ENCODE measurements at places on chromosomes 11 and 22.

- no peak for DNase-seq
These were observed 35.2 kb upstream of the SCUBE2 start for GRCh38 chr11:9126636-9127035.

DNA sequence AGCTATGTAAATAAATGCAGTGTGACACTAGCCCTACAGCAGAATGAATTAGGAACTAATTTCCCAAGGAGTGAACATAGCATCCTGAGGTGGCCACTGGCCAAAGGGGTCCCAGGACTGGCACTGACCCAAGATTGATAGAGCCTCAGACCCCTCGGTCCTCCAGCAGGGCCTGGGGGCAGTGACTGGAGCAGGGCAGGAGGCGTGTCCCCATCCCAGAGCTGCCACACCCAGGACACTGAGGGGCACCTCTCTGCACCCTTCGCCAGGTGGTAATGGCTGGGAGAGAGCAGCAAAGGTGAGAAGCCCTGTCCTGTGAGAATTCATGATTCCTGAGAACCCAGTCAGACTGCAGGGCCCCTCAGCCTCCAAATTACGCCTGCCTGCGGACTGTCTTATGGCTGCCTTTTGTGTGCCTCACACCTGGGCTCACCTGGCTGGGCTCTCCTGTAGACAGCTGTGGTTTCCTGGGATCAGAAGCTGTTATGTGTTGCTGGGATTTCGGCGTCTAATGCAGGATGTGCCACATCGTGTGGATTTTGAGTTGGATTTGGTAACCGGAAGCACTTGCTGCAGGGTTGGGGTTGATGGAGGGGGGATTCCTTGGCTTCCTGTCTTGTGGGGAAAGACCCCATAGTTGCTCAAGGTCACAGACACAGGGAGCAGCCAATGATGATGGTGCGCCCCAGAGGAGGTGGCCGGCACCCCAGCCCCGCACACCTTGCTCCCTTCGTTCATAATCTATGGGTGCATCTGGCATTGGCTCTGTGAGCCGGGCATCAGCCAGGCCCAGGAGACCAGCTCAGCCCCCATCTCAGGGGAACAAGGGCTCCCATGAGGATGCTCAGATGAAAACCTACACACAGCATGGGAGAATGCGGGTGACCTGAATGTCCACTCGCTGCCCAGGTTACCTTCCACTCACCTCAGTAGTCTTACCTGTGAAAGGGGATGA is 582.9 kb downstream of the BRD1 start:
- DNase-seq = no peak

GRCh38 chr11:34345991-34346480 is 11.8 kb downstream of the ABTB2 start:
- no peak for DNase-seq

DNA sequence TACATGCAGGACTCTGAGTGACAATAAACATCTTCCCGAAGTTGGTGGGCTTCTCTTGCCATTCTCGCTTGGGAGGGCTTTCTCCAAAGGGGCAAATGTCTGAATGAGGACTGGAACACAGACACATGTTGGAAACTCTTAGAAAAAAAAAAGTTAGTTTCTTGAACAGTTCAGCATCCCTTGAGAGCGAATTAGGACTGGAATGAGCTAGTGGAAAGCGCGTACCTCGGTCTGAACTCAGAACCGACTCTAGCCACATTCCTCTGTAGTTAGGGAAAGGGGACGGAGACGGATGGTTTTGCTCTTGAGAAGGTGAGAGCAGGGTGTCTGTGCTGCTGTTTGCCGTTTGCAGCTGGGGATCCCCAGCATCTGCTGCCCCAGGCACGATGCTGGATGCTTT is 517.3 kb downstream of the TBC1D22A start:
- DNase-seq = no peak

- DNase-seq = peak; percentile 58
These were observed 4.4 kb downstream of the KCNJ11 start for GRCh38 chr11:17384002-17384511.

- DNase-seq = no peak
These were observed 32.6 kb downstream of the PPFIBP2 start for GRCh38 chr11:7546324-7546791.

DNA sequence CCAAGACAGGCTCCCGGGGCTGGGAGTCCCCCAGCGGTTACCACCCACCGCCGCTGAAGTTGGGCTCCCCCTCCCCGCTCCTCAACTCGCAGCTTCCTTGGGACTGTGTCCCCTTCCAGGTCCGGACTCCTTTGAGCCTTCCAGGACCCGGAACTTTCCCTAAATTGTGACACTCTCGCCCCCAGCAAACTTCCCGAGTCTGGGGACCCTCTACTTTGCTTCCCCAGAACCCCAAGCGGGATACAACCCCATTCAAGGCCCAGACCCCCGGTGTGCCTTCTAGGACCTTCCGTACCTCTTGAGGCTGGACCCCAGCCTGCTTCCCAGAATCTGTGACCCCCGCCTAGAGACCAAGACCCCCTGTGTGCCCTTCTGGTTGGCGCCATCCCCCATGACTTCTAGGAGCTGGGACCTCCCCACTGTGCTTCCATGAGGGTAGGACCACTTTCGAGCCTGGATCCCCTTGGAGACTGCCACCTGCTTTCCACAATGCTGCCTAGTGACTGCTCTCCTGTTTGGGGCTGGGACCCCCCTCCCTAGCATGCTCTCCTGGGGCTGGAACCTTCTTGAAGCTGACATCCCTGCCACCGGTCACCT is 587 bp downstream of the MYRF start:
- DNase-seq = no peak

Measured in stimulated activated CD8-positive, alpha-beta memory T cell treated with anti-CD3 and anti-CD28 coated beads, Interleukin-7, amount 100 ng/mL, for 48 hours (primary cell).